ENCODE measurements at places on chromosomes 7 and 10.

- DNase-seq, result no peak
Observed at GRCh38 chr10:24449321-24449740, 240.4 kb downstream of the KIAA1217 start.

- no peak for DNase-seq
Observed at GRCh38 chr10:66837990-66838389, 87.8 kb upstream of the LRRTM3 start.

GRCh38 chr10:77156406-77156879 lies 481.2 kb downstream of the KCNMA1 start:
- no peak for DNase-seq

- DNase-seq, result peak; percentile 23
Observed at GRCh38 chr10:79562135-79562756, 2.0 kb upstream of the SFTPA2 start.

DNA sequence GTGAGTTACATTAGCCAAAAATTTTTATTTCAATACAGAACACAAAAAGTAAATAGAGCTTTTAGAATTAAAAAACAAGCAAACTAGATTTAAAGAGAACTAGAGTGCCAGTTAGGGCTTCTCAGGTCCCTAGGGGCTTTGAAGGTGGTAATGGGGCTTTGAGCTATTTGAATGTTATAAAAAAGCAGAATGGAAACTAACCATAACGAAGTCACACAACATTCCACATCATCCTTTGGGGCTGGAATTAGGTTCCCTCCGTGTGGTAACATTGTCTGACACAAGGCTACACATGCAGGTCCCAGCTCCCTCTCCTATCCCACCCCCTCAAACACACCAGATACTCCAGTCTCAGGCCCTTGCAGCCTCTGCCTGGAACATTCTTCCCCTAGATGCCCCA lies 15.3 kb downstream of the JAZF1 start:
- DNase-seq, result no peak

- no peak for DNase-seq
Observed at GRCh38 chr10:101400585-101400984, 46.6 kb downstream of the BTRC start.

DNA sequence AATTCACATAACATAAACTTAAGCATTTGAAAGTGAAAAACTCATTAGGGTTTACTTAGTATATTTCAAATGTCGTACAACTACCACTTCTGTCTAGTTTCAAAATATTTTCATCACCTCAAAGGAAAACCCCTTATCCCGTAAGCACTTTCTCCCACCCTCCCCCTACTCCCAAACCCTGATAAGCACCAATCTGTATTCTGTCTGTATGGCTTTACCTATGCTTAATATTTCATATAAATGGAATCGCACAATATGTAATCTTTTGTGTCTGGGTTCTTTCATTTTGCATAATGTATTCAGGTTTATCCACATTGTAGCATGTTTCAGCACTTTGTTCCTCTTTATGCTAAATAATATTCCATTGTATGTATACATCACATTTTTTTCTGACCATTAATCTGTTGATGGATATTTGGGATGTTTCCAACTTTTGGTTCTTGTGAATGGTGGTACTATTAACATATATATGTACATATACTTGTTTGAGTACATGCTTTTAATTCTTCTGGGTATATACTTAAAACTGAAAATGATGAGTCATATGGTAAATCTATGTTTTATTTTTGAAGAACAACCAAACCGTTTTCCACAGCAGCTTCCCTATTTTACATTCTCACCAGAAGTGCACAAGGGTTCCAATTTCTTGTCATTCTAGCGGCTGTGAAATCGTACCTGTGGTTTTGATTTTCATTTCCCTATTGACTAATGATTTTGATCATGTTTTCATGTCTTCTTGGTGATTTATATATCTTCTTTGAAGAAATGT lies 6.2 kb upstream of the STARD3NL start:
- no peak for DNase-seq

DNA sequence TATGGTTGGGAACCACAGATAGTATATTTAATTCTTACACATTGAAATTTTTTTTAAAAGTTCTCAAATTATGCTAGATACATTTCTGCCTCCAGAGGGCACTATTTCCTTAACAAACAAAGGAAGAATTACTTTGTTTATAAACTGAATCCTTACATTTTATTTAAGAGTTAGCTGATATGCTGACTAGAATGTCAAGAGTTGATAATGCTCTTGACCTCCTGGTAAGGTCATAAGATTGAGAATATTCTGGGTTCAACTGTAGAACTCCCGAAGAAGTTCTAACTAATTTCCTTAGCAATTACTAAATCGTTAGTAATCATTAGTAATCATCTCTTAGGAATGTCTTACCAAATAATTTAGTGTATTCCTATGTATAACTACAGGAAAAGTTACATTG lies 95.3 kb upstream of the CYP26C1 start:
- DNase-seq, result no peak

- no peak for DNase-seq
Observed at GRCh38 chr10:61503051-61503450, 49.9 kb upstream of the TMEM26 start.

GRCh38 chr10:110893559-110894179 lies 21.9 kb downstream of the PDCD4 start:
- DNase-seq, result no peak

DNA sequence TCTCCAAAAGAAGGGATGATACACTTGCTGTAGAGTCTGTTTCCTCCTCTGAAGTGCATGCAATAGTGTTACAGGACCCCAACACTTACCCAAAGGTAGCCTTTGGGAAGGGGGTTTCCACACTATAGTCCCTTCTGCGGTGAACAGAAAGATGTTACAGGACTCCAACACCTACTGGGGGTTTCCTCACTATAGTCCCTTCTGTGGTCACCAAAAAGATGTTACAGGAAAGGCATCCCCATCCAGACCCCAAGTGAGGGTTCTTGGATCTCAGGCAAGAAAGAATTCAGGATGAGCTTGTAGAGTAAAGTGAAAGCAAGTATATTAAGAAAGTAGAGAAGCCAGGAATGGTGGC lies 69.2 kb upstream of the PIK3CG start:
- no peak for DNase-seq

DNA sequence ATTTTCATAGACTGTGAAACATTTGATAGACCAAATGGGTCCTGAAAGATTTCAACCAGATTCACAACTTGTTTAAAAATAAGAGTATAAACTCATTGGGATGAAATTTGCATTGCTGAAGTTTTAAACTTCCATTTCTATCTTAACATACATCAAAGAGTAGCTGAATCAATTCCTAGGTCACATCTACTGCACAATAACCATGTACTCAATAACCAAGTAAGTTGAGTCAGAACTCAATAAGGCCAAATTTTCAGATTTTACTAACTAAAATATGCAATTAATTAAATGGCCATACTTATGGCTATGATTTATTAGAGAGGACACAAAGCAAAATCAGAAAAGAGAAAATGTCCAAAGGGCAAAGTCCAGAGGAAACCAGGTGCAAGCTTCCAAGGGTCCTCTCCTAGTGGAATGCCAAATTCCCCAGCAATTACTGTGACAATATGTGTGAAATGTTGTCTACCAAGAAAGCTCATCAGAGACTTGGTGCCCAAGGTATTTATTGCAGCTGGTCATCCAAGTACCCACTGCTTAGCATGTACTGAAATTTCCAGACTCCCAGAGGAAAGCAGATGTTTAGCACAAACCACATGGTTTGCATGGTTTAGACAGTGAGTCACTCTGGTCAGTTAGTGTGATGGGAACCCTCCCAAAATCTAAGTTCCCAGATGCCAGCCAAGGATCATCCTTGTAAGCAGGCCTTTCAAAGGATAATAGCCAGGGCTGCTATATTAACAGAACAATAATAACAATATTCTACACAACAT lies 238.9 kb downstream of the IPMK start:
- DNase-seq, result no peak

DNA sequence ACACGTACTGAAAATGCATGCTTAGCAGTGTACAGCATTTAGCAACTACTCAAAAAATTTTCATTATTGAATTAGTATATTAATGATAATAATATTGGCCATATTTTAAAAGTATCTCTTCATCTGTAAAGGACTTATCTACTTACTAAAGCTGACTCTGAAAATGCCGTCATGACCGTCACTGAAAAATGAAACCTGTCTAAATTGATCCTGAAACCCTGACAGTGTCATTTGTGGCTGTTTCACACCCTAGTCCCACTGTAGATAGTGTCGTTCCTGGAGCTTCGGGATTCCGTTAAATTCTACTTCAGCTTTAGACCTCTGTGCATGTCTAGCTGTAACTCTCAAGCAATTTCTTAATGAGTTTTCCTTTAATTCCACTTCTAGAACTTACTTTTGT lies 35.8 kb upstream of the EZH2 start:
- no peak for DNase-seq

DNA sequence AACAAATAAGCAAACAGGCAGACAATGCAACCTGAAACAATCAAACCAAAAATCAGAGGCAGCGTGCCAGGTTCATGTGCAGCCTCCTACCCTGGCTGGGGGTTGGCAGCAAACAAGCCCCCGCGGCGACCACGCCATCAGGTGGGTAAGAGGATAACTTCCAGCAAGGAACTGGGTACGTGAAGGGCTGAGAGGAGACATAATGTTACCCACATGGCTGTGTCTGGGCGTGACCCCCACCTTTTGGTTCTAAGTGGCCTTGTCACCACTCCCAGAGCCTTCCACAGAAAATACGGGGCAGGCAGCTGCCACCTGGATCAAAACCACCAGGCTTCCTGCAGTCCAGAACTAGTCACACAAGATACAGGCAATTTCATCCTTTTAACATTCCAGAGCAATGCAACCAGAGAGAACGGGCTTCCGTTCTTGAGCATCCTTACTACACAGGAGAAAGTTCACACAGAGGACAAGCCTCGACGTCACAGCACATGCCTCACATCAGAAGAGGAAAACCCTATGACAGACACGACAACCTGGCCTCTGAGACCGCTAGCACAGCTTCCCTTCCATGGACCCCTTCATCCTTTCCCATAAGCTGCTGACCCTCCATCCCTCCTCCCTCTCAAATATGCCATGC lies 171.0 kb downstream of the GRID1 start:
- DNase-seq, result no peak

DNA sequence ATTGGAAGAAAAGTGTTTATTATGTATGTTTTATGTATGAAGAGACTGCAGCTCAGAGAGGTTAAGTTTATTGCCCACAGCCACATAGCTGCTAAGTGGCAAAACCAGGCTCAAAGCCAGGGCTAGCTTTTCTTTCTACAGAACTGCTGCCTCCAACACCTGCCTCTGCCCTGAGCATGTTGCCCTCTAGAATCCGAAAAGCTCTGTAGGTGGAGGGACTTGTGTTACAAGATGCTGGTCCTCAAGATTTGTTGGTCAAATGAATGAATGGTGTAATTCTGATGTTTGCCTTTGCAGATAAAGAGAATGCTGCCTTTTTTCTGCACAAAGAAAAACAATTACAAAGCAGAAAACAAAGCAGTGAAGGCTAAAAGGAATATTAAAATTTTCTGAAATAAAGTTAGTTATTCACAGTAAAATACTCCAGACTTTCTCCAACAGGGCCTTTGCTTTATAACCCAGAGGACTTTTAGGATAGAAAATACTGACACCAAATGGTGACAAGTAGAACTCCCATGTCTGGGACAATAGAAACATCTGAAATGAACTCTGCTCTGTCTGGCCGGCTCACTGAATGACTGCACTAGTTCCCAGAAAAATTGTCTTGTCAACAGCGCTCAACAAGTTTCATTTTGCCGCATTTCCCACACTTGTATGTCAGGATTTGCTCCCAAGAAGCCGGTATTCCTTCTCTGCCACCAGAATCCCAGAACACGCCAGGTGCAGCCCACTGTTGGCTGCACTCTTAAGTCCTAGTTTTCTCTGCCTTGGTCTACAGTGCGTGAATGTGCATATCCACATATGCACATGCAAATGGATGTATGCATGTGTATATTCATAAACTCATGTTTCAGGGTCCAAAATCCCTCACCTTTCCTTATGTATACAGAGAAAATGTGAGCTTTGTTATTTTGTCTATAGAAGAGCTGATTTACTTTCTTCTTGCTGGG lies 11.0 kb upstream of the DNTT start:
- DNase-seq, result no peak

DNA sequence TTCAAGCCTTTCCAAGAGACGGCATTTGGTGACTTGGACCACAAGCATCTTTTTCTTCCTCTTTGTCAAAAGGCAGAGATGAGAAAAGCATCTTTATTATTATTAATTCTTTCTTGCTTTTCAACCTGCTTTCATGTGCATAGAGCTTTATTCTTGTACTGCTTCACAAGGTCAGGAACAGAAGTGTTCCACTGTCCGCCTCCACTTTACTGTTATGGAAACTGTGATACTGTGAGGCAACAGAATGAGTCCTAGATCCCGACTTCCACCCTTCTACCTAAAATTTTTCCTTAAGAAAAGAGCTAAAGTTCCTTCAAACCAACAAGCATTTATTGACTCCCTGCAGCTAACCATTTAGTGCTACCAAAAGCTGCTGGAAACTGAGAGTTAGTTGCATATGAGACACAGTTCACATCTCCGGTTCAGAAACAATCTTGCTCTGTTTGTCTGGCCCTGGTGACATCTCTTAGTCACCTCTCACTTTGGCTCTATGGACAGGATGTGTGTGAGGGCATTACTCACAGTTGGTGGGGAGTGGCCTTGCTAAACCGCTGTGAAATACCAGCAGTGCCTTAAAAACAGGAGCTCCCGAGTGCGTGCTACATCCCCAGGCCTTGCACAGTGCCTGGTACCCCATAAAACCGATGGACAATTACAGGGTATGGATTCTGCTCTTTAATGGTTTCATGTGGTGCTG lies 77.1 kb upstream of the TRIL start:
- no peak for DNase-seq

DNA sequence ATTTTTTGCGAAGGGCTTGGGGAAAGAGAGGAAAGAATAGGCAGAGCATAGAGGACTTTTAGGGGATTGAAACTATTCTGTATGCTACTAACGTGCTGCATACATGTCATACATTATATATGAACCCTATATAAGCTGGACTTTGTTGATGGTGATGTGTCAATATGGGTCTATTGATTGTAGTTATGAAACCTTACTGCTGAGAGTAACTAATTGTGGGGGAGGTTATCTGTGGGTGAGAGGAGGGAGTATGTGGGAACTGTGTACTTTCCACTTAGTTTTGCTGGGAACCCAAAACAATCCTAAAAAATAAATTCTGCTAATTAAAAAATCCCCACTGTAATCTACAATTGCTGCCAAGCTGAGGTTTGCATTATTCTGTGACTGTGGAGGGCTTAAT lies 15.3 kb upstream of the CYP2C19 start:
- DNase-seq, result no peak

- no peak for DNase-seq
Observed at GRCh38 chr7:4102231-4102841, 579.8 kb upstream of the FOXK1 start.

GRCh38 chr10:89523274-89523673 lies 12.1 kb downstream of the SLC16A12 start:
- no peak for DNase-seq

- no peak for DNase-seq
Observed at GRCh38 chr7:27922907-27923641, 183.1 kb downstream of the TAX1BP1 start.

- DNase-seq, result no peak
Observed at GRCh38 chr10:125823663-125824251, 411 bp downstream of the BCCIP start.

- no peak for DNase-seq
Observed at GRCh38 chr7:92750447-92750839, 85.9 kb downstream of the CDK6 start.
